ENCODE measurements at places on chromosomes 2 and 18.
A peak's percentile ranks its signal among the peaks of the same experiment; 100 is the strongest.

- H3K27ac ChIP-seq = peak overlapping the region; percentile 44
- peaks cover 30% of the 10 kb centered on the region for H3K36me3 ChIP-seq
- DNase-seq = no peak
- no peaks in the 10 kb centered on the region for H3K27me3 ChIP-seq
Measured at GRCh38 chr2:84980263-84980983, 9.5 kb downstream of the KCMF1 start.

DNA sequence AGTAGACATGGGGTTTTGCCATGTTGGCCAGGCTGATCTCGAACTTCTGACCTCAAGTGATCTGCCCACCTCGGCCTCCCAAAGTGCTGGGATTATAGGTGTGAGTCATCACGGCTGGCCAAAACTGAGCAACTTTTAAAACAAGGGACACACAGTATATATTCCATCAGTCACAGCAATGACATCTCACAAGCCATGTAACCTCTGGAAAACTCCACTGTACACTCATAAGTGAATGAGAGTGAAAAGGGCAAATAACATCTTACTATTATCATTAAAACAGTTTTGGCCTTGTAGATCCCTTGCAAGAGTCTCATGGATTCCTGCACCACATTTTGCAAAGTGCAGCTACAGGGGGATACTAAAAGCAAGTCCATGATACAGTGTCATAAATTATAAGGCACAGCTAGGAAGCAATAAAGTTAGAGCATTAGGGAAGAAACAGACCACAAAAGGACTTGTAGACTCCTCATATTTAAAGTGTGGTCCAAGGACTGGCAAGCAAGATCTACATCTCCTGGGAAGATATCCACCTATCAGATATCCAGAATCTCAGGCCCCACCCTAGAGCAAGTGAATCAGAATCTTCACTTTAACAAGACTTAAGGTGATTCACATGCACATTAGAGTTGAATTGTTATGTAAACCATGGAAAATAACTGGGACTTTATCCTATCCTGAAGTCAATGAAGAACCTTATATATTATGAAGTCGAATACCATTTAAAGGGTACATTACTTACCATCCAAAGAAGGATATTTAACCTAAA is 5.7 kb downstream of the SMC6 start:
- H3K27ac ChIP-seq = no peak overlapping the region
- DNase-seq = no peak
- no peak overlapping the region for H3K4me3 ChIP-seq
- H3K4me1 ChIP-seq = peaks cover 25% of the 10 kb centered on the region
- peaks cover 25% of the 10 kb centered on the region for H3K36me3 ChIP-seq
- H3K27me3 ChIP-seq = no peaks in the 10 kb centered on the region

GRCh38 chr2:37361994-37362698 is 17.7 kb downstream of the QPCT start:
- H3K36me3 ChIP-seq = no peaks in the 10 kb centered on the region
- H3K27me3 ChIP-seq = peaks cover 49% of the 10 kb centered on the region
- H3K4me3 ChIP-seq = no peak overlapping the region

GRCh38 chr2:36296798-36297197 is 58.8 kb upstream of the CRIM1 start:
- no peak overlapping the region for H3K4me3 ChIP-seq
- no peak overlapping the region for H3K27ac ChIP-seq
- H3K36me3 ChIP-seq = peaks cover 6% of the 10 kb centered on the region
- H3K27me3 ChIP-seq = peaks cover 3% of the 10 kb centered on the region
- DNase-seq = no peak
- peaks cover 28% of the 10 kb centered on the region for H3K4me1 ChIP-seq
